ENCODE measurements at places on chromosomes 6 and 20. TPM values are rescaled to one million over a fixed set of nuclear protein-coding genes. Genes with fewer than 3 reads are reported as not detected.
A peak's percentile ranks its signal among the peaks of the same experiment; 100 is the strongest.

PPP1R14C gene
- total RNA-seq: not detected

- no peak for DNase-seq
Measured at GRCh38 chr6:157150076-157150475, 173.2 kb downstream of the TMEM242 start.

- DNase-seq: no peak
Measured at GRCh38 chr20:36093025-36093803, 61.3 kb upstream of the EPB41L1 start.

GRCh38 chr20:36367907-36368799 lies 62.0 kb downstream of the DLGAP4 start:
- DNase-seq: no peak

DNA sequence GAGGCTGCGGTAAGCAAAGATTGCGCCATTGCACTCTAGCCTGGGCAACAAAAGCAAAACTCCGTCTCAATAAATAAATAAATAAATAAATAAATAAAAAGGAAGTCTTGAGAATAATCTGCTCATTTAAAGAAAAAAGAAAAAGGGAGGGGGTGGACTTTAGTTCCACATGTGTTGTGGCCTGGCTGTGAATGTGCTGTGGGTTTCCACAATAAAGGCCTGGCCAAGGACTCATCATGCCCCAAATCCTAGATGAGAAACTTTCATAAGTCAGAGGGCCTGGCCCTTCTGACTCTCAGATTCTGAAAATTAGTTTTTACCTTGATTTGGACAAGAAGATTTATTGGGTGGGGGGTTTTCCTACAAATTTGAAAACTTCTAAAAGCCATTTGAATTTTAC lies 48.4 kb downstream of the RIOK1 start:
- DNase-seq: no peak

GRCh38 chr20:33606118-33606771 lies 55.9 kb upstream of the C20orf144 start:
- no peak for DNase-seq

ZBTB9 gene
- 3.9 TPM for total RNA-seq

- no peak for DNase-seq
Measured at GRCh38 chr6:111748231-111748647, 125.0 kb downstream of the FYN start.

DNA sequence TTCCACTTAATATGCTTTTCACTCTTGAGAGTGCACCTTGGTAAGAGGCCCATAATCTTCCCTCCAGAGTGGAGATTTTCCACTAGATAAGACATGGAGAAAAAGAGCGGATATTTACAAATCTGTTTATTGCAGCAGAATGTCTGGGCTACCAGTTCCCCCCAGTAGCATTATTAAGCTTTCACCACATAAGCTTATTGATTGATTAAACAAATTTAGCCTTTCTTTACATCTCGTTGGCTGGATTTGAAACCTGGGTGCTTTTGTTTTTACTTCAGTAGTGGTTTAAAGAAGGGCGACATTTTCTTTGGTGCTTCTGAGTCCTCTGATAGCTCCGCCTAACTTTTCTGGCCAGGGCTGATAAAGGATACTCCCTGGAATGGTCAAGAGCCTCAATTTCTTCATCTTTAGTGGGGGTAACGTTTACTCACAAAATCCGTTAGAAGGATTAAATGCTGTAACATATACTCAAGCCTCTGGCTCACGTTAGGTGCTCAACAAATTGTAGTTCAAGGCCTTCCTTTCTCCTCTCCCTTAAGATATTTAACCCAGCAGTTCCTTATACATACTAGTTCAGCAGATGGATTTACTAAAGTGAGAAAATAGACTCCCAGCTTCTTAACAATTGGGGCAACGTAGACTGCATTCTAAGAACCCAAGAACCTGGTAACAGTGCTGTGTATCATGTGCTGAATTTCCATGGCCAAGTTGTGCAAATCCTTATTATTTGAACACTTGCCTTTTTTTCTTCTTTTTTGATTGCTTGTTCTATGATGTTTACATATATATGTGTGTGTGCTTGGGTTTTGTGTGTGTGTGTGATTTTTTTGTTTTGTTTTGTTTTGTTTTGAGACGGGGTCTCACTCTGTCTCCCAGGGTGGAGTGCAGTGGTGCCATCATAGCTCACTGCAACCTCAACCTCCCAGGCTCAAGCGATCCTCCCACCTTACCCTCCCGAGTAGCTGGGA lies 91.4 kb downstream of the RREB1 start:
- no peak for DNase-seq

- DNase-seq: no peak
Measured at GRCh38 chr6:143059663-143060353, 881 bp upstream of the AIG1 start.

GRCh38 chr20:58682656-58683531 lies 9.7 kb upstream of the NPEPL1 start:
- no peak for DNase-seq

DNA sequence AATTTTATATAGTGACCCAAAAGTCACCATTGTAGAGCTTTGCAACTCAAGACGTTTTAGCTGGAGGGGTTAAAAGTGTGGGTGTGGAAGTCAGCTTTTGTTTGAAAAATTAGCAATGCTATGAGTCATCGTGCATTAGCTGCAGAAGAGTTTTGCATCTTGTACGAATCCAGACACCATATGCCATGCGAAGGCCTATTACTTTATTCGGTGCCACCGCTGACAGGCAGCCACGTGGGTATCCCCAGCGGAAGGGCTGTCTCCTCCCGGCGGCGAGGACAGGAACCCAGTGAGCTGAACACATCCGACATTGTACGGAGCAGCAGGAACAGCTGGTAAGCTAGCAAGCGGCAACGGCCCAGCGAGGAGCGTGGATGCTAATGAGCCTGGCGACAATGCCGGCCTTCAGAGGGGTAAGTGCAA lies 84.4 kb downstream of the INSM1 start:
- DNase-seq: peak; percentile 35

PPARD gene
- total RNA-seq: 29.9 TPM

GPR63 gene
- 0.96 TPM for total RNA-seq

GRCh38 chr6:141677598-141678211 lies 455.0 kb upstream of the GJE1 start:
- DNase-seq: no peak

FARS2 gene
- total RNA-seq: 26.4 TPM

BEND3 gene
- 1.4 TPM for total RNA-seq

- peak; percentile 28 for DNase-seq
Measured at GRCh38 chr20:32333988-32334885, 23.9 kb upstream of the ASXL1 start.

- peak; percentile 55 for DNase-seq
Measured at GRCh38 chr6:24935366-24936152, at the start of gene RIPOR2. RIPOR2 (minus strand) TSS chr6:24935960; CDS start chr6:24935898, 62 bp downstream.

ADGRG6 gene
- total RNA-seq: 0.18 TPM

GRCh38 chr6:65075705-65076230 lies 631.3 kb downstream of the EYS start:
- DNase-seq: no peak

KCNG1 gene
- not detected for total RNA-seq

GRCh38 chr20:17485017-17485416 lies 46.2 kb downstream of the BFSP1 start:
- no peak for DNase-seq

DNA sequence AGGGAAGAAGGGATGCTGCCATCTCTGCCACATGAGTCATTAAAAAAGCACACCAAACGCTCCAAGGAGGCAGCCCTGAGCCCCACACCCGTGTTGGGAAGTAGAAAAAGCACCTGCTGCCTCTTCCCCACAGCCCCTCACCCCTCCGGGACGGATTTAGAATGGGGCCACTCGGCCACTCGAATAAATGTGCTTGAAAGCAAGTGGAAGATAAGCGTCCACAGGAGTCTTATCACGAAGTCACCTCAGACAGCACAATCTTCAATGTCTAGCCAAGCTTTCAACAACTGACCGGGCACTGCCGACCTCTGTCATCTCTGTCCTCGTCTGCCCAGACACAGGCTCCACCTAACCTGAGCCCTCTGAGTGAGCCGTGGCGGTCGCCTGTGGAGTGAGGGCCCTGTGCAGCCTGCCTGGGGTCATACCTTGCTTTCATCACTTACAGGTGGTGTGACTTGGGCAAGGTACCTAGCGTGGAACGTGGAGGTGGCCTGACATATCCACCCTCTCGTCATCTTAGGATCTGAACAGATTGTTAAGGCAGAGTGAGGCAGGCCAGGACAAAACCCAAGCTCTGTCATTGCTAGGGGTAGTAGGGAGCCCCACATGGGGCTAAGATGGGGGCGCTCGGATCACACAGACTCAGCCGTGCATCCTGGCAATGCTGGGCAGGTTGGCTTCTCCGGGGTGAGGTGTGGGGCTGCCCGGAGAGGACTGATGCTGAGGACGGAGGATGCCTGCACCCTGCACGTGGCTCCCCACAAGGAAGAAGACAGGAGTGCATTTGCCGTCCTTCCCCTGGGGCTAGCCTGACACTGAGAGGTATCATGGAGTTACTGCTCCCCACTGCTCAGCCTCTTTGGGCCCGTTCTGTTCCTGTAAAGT lies 34.8 kb downstream of the PSMG4 start:
- no peak for DNase-seq

GRCh38 chr6:33392595-33392948 lies 949 bp downstream of the KIFC1 start:
- DNase-seq: no peak

LY6G6C gene
- not detected for total RNA-seq

- DNase-seq: no peak
Measured at GRCh38 chr20:47334022-47334551, 22.4 kb downstream of the ZMYND8 start.

- no peak for DNase-seq
Measured at GRCh38 chr6:31940256-31940664, 5.6 kb upstream of the CFB start.
